Caki2 (cell line): ENCODE measurements at places on chromosomes 5 and 9.

DNA sequence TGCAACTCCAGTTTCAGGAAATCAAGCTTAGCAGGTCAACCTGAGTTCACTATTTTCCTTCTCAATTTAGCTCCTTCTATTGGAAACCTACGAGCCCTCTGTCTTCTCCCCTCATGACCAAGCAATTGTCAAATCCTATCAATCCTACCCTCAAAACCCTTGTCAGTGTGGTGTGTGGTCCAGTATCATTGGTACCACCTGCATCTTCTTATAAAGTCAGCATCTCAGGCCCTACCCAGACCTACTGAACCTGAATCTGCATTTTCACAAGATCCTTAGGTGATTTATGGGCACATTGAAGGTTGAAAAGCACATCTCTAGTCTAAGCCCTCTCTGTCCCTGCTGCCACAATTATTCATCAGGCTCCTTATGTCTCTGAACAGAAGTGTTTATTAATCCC, 77.6 kb upstream of the NR4A3 start:
- no peak for DNase-seq

- no peak for DNase-seq
Measured at GRCh38 chr5:115463983-115464382, 80.6 kb downstream of the FEM1C start.

GRCh38 chr9:116262448-116262847, 108.9 kb downstream of the PAPPA start:
- DNase-seq = no peak

DNA sequence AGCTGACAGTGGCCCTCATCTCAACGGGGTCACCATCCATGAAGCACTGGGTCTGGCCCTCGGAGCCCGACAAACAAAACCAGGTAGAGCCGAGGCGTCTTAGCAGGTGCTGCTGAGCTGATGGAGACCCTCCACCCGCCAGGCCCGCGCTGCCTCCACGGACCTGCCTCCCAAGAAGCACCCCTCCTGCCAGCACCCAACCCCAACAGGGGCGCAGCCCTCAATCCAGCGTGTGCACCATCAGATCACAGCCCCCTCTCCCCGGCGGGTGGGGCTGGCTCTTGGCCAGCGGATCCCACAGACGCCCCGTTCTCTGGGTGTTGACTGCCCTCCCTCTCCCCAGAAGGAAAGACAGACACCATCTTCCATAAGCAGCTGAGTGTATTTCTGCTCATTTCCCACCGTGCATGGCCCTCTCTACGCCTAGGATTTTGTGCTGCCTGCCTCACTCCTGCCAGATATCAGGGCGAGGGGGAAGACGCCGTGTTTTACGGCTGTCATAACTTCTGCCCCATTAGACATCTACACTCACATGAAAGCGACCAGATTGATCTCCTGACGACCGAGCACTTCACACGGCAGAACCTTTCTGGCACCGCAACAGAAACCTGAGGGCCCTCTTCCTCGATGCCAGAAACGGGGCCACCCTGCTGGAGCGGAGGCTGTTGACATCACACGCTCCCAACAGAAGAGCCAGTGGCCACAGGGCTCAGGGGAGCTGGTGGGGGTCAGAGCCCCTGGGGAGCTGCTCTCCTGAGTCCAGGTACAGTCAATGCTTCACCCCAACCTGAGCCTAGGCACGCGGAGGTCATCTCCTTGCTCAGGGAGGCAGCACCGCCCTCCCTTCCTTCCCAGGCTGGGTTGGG, 12.4 kb downstream of the NACC2 start:
- no peak for DNase-seq

- DNase-seq = no peak
Measured at GRCh38 chr9:93948441-93949072, 6.6 kb downstream of the BARX1 start.

DNA sequence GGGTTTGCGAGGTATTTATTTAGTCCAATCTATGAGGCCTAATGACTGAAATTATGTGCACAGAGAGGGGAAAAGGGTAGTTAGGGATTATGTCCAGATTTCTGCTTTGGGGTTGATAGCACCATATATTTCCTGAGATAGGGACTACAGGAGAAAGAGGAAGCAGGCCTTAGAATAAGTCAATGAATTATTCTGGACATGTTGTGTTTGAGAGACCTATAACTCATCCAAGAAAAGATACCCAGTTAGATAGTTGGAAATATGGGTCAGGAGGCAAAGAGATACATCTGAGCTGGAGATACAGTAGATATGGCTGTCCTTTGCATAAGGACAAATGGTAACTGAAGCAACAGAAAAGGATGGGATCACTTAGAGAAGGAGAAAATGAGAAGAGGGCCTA, 53.1 kb downstream of the NR3C1 start:
- no peak for DNase-seq

- DNase-seq = no peak
Measured at GRCh38 chr5:137754961-137755762, 999 bp upstream of the HNRNPA0 start.

- DNase-seq = no peak
Measured at GRCh38 chr9:33140401-33141360, 26.5 kb downstream of the B4GALT1 start.

DNA sequence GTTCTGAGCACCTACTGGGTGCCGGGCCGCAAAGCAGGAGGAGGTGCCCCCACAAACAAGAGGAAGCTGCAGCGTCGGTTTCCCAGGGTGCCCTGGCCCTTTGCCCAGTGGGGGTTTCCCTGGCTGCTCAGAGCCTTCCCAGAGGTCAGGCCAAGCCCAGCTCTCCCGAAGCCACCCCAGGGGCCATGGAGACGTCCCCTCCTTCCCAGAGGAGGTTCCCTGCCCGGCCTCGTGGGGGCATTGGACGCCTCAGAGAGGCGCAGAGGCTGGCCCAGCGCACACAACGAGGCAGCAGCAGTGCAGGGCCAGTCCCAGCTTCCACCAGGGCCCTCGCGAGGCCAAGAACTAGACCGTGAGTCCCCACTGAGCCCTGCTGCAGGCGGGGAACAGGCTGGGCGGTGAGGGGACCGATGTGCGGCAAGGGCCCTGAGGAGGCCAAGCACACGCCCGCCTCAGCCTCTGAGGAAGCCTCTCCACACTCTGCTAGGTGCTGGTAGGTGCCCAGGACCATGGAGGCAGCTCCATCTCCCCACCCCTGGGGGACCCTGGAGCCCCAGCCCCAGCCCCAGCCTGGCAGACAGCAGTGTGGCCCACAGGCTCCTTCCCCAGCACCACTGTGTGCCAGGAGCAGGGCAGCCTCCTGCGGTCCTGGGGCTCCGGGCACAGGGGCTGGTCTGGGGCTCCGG, 7.0 kb downstream of the DIPK1B start:
- no peak for DNase-seq

GRCh38 chr9:130923611-130924447, 15.2 kb downstream of the FIBCD1 start:
- DNase-seq = no peak

DNA sequence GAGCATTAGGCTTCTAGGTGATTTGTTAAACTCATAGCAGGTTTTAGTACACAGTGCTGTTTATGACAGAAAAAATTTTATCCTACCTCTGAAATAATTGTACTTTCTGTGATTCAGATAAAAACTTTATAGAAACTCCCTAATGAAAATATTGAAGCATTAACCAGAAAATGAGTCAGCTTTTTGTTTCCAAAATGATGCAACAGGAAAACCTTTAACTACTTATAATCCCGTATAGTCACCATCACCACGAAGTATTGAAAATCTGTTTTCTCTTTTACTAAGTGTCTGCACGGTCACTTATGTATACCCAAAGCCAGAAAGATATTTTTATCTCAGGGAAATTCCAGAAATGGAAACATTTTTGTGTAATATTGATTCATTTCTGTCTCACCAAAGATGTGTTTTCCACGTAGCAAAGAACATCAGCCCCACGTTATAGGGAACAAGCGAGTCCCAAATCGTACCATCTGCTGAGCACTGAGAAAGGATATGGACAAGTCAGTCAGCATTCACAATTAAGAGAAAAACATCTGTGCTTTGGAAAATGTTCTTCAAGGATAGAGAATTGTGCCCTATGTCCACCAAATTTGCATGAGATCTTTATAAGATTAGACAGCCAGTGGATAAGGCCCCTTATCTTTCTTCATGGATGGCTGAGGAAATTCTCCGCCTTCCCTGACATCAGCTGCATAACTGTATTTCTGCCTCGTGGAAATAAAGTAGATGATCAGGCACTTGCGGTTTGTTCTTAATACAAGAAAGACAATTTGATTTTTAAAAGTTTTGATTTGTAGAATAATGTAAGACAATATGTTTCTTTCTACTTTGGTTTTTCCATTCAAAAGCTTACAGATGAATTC, 41.9 kb downstream of the TNFAIP8 start:
- DNase-seq = peak; percentile 55

- no peak for DNase-seq
Measured at GRCh38 chr9:77016121-77016525, 3.3 kb upstream of the FOXB2 start.

DNA sequence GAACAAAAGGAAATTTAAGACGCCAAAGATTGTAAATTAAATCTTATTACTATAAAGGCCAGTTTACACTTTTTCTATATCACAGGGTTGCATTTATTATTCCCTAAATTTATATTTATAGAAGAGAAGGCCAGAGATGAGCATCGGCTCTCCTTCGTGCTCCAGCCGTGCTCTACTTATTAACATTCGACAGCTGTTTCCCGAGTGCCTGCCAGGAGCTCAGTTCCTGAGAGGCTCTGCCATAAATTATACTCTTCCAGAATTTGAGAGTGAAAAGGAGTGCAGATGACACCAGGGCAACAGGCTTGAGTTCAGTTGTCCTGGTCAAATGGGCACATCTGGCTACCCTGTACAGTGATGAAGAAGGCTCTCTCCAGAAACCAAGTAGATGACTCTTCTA, 70.1 kb downstream of the PCSK5 start:
- DNase-seq = no peak

DNA sequence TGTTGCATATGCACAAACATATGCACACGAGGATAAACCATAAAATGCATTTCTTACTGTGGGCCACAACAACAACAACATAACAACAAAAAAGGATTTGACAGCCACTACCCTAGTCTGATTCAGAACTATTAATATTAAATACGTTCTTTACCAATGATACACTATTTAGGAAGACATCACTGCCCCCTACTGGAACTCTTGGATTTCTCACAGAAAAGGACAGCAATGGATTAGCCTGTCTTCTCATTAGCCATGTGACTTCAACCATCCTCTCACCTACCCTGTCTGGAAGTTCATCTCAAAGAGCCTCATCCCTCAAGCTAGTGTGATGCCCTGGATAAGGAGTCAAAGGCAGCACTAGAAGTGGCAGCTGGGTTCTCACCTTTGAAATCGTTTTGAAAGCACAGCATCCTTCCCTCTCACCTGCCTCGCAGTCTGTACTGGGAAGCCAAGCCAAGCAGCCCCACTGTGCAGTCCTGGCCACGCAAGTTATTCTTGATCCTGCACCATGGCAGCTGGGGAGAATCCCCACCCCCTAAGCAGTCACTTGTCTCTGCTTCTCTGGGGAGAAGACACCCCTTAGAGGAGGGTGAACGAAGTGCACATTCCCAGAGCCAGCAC, 64.6 kb downstream of the SH3TC2 start:
- peak; percentile 44 for DNase-seq

DNA sequence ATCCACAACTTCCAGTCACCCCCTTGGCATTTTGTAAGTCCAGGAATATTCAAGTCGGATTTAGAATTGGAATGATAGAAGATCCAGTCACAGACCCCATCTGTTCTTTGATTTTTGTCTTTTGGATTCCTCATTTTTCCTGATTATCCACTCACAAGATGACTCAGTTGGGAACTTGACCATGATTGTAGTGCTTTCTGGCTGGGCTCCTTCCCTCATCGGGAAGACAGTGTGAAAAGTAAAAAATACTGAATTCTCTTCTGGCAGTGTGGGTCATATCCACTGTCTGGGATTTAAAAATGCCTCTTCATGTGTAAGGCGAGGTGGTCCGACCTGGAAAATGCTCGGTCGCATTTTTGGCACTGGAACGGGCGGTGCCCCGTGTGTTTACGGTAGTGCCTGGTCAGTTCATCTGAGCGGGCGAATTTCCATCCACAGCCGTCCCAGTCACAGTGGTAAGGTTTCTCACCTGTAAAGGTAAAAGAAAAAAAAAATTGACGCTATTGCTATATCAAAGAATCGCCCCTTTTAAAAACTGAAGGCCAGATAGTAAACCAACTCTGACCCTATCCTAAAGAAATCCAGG, 4.0 kb downstream of the KLF4 start:
- DNase-seq = no peak

GRCh38 chr5:72330712-72331111, 10.5 kb downstream of the PTCD2 start:
- DNase-seq = no peak

DNA sequence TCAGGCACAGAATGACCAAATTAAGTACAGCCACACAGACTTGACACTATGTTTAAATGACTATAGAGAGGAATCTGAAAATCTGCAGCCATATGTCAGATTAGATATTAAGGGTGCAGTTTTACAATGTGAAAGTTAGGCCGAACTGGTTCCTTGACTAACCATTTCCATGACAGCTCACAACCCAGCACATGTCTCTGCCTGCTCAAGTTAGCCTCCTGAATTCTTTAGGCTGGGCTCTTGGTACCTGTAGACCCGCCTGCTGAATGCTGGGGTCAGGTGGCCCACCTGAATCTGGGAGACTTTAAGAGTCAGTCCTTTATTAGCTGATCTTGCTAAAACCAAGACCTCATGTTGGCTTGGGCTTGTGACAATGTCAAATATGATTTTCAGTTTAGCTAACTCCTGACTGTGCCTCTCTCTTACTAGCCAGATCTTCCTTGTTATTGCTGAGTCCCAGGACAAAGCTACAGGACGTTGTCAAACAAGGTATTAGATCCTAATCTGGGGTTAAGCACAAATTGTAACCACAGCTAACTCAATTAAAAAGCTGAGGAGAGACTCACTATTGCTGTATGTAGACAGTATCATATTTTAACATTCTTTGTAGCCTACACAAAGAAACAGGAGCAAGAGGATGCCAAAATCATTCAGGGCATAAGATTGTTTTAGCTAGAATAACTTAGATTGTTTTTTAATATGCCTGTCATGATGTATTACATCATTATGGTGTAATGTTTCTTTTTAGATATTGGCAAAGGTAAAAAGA, 490.9 kb downstream of the SEMA5A start:
- no peak for DNase-seq

GRCh38 chr9:110812886-110813285, 144.3 kb downstream of the MUSK start:
- DNase-seq = no peak

DNA sequence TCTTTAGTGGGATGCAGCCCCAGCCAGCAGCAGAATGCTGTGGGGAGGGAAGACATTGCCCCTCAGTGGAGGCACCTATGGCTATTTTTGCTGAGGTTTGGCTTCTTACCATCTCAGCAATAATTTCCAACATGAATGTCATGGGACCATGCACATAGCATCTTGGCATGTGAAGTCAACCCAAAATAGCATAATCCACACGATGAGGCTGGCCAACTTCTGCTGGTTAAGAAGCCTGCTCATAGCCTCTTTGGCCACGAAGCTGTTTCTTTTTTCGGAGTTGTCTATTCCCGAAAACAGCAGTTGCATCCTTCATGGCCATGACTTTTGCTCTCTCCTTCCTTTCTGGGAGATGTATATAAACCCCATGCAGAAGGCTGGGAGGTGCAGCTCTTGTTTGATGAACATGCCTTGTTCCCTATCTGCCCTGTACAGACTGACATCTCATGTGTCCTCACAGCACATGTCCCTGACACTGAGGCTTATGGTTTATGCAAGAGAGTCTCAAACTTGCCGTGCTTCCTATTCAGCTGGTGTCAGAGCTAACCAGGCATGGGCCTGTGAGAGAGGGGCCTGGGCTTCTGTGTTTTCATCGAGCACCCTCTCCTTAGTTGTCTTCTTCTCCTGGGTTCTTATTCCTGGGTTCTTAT, 45.3 kb downstream of the SYK start:
- DNase-seq = no peak

GRCh38 chr9:28927691-28928090, 1354.4 kb upstream of the C9orf72 start:
- no peak for DNase-seq

- no peak for DNase-seq
Measured at GRCh38 chr5:142248853-142249462, 75.9 kb downstream of the SPRY4 start.
